ENCODE measurements at places on chromosomes 5 and 9.

DNA sequence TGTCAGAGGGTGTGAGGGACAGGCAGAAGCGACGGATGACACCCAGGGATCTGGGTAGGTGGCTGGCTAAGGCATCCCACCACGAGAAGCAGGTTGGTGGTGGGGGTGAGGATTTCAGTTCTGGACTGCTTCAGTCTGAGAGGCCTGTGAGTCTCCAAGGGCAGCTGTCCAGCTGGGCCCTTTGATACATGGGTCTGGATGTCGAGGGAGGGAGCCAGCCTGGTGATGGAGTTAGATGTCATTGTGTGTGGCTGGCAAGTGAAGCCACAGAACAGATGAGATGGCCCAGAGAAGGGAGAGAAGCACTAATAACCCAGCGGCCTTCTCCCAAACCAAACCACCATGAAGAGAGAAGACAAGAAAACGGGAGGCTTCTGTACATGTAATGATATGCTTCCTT lies 11.1 kb downstream of the MED27 start:
- ATAC-seq, result no peak

DNA sequence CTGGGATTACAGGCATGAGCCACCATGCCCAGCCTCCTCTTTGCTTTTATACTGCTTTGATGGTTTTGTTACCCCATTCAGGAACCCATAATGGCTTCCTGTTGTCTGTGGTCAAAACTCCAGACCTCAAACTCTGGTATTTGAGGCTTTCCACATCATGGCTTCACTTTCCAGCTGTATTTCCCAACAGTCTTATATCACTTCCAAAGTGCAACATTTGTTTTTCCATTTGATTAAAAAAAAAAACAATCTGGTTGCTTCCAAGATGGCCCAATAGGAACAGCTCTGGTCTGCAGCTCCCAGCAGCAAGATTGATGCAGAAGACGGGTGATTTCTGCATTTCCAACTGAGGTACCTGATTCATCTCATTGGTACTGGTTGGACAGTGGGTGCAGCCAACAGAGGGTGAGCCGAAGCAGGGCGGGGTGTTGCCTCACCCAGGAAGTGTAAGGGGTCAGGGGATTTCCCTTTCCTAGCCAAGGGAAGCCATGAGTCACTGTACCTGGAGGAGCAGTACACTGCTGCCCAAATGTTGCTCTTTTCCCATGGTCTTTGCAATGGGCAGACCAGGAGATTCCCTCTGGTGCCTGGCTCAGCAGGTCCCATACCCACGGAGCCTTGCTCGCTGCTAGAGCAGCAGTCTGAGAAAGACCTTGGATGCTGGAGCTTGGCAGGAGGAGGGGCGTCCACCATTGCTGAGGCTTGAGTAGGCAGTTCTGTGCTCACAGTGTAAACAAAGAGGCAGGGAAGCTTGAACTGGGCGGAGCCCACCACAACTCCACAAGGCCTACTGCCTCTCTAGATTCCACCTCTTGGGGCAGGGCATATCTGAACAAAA lies 458.4 kb downstream of the KDM4C start:
- ATAC-seq, result no peak

- no peak for ATAC-seq
Observed at GRCh38 chr9:20592673-20593072, 29.6 kb downstream of the MLLT3 start.

- no peak for ATAC-seq
Observed at GRCh38 chr9:16928179-16928945, 57.9 kb upstream of the BNC2 start.

- ATAC-seq, result no peak
Observed at GRCh38 chr9:34145165-34145564, 18.7 kb upstream of the DCAF12 start.

DNA sequence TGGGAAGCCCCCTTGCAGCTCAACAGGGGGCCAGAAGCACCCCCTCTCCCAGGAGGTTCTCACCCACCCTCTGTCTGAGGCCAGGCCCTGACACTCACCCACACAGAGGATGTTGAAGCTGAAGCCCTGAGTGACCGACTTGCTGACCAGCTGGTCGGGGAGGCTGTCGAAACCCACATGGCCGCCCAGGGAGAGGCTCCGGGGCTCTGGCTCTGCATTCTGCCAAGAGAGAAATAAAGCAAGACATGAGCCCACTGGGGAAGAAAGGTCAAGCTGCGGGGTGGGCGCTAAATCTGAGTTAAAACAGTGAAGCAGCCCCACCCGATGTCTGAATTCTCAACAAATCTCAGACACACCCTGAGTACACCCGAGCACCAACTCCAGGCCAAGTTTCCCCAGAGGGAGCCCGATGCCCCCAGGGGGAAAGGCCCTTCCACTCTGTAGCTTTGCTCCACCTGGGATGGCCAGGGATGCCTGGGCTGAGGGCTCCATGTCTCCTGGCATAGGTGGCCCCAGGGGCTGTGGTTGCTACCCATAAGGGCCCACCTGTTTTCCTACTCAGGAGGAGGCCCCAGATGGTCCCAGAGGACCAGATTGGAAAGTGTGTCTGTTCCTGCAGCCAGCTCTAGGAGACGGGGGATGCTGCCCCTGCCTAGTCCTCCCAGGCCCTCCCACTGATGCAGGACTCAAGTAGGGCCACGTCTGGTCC lies 11.6 kb downstream of the SEPTIN8 start:
- no peak for ATAC-seq

DNA sequence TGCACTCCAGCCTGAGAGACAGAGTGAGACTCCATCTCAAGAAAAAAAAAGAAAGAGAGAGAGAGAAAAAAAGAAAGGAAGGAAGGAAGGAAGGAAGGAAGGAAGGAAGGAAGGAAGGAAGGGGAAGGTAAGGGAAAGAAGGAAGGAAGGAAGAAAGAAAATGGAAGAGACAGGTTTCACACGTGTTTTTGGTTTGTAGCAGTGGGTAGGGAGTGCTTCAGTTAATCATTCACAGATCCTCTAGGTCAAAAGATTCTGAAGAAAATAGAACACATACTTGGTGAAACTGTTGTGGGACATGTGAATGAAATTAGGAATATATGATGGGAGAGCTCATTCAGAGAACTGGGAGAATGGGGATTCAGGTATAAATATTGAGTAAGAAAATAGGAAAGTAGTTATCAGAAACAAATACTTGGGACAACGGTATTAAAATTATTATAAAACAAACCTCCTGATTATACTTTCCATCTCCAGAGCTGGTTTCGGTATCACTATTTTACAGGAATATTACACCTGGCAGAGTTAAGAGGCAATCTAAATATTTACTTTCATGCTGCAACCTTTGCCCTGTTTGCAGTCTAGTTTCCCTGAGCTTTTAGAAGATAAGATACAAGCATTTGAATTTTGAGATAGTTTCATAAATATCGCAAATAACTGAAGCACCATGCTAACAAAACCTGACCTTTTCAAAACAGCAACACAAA lies 37.2 kb downstream of the MARVELD2 start:
- ATAC-seq, result no peak

DNA sequence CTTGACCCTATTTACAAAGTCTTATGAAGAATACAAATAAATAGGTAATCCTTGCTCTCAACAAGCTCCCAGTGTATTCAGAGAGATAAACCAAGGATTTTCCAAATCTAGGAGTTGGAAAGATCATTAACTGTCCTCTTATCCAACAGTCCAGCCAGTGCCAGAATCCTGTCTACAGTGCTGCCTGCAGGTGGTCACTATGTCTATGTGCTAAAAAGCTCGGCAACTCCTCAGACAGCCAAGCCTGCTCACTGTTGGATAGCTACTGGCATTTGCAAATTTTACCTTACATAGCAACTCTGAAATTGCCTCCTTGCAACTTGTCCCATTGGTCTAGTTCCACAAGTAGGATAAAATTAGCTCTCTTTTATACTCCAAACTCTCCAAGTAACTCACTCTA lies 187.4 kb downstream of the DCP2 start:
- ATAC-seq, result no peak

DNA sequence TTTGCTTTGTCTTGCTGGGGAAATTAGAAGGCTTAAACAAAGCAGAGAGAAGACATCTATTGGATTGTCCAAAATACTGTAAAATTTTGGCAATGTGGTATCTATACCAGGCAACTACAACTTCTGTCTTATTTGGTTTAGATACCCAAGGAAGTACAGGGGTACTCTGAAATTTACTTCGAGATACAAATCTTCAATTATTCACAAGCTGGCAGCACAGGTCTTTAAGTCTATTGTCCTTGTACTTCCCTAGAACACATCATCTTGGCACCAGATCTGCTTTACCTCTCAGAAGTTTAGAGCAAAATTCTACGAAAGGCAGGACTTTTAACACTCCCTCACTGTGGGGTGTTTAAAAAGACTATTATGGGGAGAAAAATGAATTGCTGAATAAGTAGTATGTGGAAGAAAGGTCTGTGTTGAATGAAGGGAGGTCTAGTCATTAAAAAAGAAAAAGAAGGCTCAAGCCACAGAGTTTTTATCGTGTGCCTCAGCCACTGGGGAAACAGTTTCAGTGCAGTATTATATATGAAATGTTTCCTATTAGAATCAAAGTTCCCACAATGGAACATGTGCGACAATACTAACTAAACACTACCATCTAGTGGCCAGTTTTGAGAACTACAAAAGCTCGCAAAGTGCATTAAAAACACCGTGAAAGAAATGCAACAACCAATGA lies 93.7 kb downstream of the PDE4D start:
- peak; percentile 55 for ATAC-seq

- no peak for ATAC-seq
Observed at GRCh38 chr5:94360382-94361130, 257.8 kb downstream of the KIAA0825 start.

DNA sequence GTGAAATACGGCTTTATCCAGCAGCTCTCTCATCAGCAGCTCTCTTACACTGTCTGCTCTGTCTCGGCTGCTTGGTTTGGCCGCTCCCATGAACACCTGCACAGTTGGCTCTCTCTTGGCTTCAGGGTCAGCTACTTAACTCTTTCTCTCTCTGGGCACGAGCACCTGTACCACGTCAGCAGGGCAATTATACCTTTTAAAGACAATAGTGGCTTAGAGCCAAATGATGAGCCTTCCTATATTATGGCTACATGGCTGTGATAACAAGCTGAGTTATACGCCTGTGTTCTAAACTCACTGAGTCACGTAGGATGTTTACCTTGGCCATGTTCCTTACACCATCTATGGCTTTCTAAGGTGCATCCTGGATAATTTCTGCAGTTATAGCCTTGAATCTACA lies 69.2 kb upstream of the CTNND2 start:
- no peak for ATAC-seq

DNA sequence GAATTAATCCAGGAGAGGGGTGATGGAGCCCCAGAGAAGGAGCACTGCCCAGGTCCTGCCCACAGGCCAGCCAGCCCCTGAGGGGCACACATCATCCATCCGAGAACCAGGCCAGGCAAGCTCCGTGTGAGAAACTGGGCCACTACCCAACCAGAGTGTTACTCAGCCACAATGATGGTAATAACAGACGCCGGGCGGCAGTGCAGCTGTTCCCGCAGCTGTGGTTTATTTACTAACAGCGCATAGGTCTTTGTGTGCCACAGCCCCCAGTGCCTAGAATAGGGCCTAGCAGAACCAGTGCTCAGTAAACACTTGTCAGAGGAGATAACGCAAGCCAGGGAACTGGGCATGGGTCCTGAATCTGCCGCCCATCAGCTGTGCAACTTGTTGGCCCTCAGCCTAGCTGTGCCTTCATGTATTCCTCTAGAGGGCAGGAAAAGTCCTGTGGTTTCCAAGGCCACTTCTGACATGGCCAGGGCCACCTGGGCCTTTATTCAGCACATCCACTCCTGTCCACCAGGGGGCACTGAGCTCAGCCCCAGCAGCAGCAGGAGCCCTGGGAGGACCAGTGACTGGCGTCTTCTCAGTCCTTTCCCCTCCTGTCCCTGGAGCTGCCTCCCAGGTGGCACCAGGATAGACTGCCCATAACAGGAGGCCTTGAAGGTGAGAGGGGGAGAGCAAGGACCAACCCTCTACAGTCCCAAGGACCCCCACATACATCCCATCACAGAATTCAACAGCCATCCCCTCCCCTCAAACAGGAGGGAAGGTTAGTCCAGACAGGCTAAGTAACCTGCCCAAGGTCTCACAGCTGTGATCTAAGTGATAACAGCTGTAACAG lies 2.1 kb downstream of the MXD3 start:
- no peak for ATAC-seq

GRCh38 chr9:109134167-109134578 lies 14.4 kb upstream of the TMEM245 start:
- no peak for ATAC-seq

- ATAC-seq, result peak; percentile 74
Observed at GRCh38 chr9:109499631-109500410, 1.7 kb upstream of the PTPN3 start.

GRCh38 chr9:81666123-81666522 lies 23.2 kb downstream of the TLE1 start:
- ATAC-seq, result no peak

- peak; percentile 75 for ATAC-seq
Observed at GRCh38 chr5:147454996-147455677, 54.7 kb downstream of the DPYSL3 start.

DNA sequence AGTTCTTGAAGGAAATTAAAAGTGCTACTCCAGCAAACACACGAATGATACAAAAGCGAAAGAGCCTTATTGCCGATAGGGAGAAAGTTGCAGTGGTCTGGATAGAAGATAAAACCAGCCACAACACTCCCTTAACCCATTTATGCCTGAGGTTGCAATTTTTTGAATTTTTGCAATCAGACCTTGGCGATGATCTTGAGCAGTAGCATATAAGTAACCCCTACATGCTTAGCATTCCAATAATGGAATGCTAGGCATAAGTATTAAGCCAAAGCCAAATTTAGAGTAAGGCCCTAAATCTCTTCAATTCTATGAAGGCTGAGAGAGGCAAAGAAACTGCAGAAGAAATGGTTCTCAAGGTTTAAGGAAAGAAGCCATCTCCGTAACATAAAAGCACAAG lies 153.5 kb downstream of the SLC28A3 start:
- ATAC-seq, result no peak

DNA sequence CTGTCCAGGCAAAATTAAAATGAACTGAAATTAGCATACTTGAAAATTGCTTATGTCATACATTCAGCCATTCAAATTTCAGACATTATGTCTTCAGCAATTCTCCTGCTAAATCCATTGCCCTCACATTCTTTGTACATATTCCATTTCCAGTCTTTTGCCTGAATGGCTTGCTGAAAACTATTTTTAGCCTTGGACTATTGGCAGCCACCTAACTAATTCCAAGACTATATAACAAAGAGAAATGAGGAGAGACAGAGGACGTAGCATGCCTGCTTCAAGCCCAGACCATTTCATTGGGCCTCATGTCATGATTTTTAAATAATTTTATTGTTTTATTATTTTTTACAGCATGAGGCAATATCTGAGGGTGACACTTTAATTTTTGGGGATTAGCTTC lies 100.3 kb downstream of the MRPS30 start:
- no peak for ATAC-seq

DNA sequence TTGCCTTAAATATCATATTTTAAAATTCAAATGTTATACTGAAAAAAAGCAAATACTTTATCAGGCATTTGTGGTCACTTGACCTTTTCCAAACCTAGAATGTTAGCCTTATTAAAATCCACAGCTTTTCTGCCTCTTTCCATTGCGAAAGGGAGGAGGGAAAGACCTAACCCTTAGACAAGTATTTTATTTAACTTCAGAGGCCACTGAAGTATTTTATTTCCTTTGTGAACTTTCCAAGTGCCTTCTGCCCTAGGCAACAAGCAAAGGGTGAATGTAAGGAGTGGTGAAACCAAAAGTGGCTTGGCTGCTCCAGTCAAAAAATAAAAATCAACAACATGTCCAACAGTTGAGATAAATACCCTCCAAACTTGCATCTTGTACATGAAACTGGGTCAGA lies 376.1 kb downstream of the EFNA5 start:
- ATAC-seq, result no peak

GRCh38 chr9:129490583-129491486 lies 130.1 kb downstream of the C9orf50 start:
- ATAC-seq, result no peak
